ENCODE measurements at places on chromosomes 2 and 18.

- no peak for DNase-seq
These were observed 198.9 kb upstream of the RND3 start for GRCh38 chr2:150686391-150686790.

DNA sequence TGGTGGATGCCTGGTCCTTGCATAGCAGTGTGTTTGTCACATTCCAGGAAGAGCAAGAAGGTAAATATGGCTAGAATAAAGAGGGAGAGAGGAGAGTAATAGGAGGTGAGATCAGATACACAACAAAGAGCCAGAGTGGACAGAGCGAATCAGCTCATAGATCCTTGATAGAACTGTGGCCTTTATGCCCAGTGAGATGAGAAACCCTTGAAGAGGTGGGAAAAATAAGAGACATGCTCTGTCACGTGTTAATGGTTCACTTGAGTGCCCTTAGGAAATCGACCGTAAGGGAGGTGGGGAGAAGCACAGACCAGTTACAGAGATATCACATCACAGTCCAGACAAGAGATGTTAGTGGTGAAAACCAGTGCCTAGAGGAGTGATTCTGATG, 84.7 kb upstream of the RAB27B start:
- no peak for DNase-seq

DNA sequence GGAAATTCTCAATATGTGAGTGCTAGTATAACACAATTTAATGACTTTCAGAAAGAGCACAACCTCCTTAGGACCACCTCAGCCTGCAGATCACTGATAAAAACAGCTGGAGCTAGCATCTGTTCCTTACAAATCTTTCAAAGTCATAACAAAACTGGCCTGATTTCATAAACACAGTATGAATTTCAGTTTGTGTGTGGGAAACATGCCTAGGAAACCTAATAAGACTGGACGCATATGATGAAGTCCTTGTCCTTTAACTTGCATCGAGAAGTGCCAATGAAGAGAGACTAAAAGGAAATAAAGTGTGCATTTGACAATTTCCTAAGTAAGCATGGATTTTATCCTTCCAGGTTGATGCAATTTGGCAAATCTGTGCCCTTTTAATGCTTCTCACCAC, 74.1 kb upstream of the KLHL14 start:
- DNase-seq = no peak

GRCh38 chr18:59479776-59480175, 120.7 kb upstream of the LMAN1 start:
- DNase-seq = no peak

GRCh38 chr2:16031058-16031847, 90.9 kb downstream of the MYCN start:
- DNase-seq = no peak

GRCh38 chr2:29420999-29421782, 306.0 kb downstream of the CLIP4 start:
- DNase-seq = no peak

- DNase-seq = no peak
These were observed 64.8 kb downstream of the SMAD7 start for GRCh38 chr18:48885924-48886400.

- DNase-seq = no peak
These were observed 124.2 kb downstream of the GALR1 start for GRCh38 chr18:77373730-77374445.

GRCh38 chr2:127645395-127646291, at the start of gene GPR17:
Gene GPR17 (plus strand): TSS chr2:127646153. CDS start chr2:127650736, 4,583 bp downstream.
- DNase-seq = no peak

DNA sequence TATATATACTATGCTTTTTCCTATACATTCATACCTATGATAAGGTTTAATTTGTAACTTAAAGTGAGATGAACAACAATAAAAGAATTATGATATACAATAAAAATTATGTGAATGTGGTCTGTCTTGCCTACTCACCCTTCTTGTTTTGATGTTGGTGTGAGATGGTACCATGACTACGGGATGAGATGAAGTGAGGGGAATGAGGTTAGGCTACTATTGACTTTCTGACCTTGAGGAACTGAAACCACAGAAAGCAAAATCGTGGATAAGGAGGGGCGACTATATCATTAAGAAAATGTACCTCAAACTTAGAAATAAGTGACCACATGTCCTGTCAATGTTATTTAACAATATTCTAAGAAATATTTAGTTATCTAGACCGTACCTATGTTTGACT, 103.9 kb upstream of the PPP1CB start:
- no peak for DNase-seq

GRCh38 chr2:23400703-23401102, 15.7 kb downstream of the KLHL29 start:
- no peak for DNase-seq

DNA sequence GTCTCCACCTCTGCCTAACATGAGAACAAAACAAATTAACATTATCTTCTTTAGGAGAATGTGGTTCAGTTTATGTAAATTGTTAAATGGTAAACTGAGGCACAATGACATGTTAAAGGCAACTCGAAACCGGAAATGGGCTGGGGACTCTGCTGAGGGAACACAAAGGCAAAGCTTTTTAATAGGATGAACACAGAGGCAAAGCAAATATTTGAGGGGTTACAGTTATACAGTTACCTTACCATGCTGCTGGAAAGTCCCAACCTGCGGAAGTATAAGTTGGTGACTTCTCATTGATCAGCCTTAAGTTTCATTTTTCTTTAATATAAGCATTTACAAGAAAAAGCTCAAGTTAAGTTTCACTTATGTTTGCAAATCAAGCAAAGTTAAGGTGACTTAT, 195.0 kb downstream of the DLGAP1 start:
- DNase-seq = no peak

GRCh38 chr18:71116535-71116934, 827.7 kb downstream of the SOCS6 start:
- DNase-seq = no peak

- DNase-seq = no peak
These were observed 202.3 kb downstream of the MYCN start for GRCh38 chr2:16142383-16143361.

All from HEK293T (cell line).